NCI-H1092 treated with DMSO at 0.1 percent for 48 hours (cell line): ENCODE measurements at places on chromosomes 3 and 15.

- DNase-seq = no peak
These were observed 17.3 kb upstream of the STAC start for GRCh38 chr3:36362973-36363372.

DNA sequence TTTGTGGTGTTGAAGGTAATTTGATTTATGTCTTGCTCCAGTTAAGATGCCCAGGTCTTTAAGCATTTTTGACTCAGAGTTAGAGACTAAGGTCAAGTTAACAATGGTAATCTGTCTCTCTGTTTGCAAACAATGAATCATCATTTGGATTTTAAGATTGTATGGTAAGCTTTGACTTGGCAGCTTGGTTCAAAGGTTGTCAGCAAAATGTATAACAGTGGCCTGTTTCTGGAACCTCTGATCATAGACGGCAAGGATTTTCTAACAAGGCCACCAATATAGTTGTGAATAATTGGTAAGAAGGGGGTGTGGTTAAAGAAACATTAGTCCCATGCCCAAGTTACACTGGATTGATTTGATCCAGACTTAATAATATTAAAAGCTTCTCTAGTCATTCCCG is 775.2 kb upstream of the GOLIM4 start:
- DNase-seq = no peak

GRCh38 chr3:128455786-128456748 is 10.6 kb downstream of the DNAJB8 start:
- no peak for DNase-seq

GRCh38 chr15:47764666-47765065 is 47.4 kb downstream of the SEMA6D start:
- no peak for DNase-seq

GRCh38 chr3:71156062-71156665 is 427.4 kb downstream of the FOXP1 start:
- no peak for DNase-seq

DNA sequence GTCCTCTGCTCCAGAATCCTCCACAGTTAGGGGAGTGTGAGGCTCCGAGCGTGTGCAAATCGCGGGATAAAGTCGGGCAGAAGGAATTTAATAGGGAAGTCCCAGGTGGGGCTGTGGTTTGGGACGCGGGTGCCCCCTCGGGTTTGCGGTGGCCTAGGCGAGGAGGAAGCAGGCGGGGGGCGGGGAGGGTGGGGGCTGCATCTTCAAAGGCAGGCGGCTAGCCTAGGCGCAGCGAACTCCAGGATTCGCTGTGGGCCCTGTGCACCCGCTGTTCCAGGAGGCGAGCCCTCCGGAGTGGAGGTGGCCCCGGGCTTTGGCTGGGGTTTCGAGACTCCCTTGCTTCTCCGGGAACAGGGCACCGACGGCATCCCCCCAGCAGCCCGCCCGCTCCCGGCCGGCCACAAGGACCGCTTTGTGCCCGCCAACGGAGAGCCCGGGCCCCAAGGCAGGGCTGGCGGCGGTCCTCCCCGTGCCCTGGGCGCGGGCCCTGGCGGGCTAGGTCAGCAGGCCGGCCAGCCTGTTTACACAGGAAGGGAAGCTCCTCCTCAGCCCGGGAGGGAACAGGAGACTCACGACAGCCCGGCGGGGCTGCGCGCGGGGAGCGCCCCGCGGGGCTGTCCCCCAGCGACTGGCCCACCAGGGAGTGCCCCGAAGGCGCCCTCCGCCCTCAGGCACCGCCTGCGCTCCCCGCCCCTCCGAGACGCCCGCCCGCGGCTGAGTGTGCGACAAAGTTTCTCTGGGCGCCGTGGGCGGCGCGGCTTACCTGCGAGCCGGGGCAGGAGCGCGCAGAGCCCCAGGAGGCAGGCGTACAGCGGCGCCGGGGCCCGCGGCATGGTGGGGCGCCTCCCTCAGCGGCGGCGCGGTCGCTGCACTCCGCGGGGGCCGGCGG is 753 bp downstream of the ITGB5 start:
- DNase-seq = no peak

- DNase-seq = peak; percentile 9
These were observed 42.2 kb downstream of the CLDN18 start for GRCh38 chr3:138051947-138052802.

DNA sequence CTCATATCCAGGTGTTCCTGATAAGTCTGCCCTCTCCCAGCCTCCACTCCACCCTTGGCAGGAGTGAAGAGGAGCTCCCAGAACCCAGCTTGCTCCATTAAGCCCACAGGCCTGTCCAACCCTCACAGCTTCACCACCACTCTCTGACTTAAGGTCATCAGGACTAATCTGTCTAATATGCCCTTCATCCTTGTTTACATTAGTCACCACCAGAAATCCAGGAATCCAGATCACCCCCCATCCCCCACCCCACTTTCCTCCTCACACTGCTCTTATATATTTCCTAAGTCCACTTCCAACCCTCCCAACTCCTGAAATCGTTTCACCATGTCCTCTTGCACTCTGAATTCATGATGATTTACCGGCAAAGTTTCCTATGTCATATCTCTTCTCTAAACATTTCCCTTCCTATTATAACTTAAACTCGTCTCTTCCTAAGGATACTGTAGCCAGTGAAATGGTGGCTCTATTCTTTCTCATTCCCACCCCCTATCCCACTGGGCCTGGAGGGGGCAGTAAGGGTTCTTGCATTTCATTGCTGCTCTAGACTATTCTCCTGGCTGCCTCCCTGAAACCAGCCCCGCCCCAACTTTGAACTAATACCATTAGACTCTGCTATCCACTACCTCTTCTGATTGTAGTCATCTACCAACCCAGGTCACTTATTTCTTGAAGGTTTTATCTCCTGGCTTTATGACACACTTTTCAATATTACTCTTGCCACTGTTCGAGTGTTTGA is 43.4 kb downstream of the PPP2R3A start:
- DNase-seq = no peak

DNA sequence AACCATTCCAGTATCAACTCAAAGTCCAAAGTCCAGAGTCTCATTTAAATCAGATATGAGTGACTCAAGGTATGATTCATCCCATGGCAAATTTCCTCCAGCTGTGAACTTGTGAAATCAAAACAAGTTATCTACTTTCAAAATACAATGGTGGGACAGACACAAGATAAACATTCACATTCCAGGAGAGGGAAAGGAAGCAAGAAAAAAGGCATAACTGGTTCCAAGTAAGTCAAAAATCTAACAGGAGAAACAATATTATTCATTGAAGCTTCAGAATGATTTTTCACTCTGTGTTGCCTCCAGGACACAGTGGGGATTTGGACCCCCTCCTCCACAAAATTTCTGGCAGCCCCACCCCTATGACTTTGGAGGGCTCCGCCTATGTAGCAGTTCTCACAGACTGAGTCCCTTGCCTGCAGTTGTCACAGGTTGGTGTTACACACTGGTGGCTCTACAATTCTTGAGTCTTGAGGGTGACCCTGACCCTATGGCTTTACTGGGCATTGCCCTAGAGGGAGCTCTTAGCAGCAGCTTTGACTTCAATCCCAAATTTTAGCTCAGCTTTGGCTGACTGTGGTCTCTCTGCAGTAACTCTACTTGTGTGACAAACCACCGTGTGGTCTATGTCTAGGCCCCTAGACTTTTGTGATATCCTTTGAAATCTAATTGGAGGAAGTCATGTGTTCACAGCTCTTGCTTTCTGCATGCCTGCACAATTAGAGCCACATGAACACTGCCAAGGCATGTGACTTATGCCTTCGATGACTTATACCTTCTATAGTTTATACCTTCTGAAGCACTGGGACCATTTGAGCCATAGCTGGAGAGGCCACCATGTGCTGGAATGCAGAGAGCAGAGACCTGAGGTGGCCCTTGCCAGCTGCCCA is 644.2 kb downstream of the GRM7 start:
- DNase-seq = no peak

- no peak for DNase-seq
These were observed 18.1 kb downstream of the ANXA2 start for GRCh38 chr15:60379525-60380274.

- DNase-seq = no peak
These were observed 53.8 kb downstream of the CDCP1 start for GRCh38 chr3:45092132-45093031.

- DNase-seq = peak; percentile 2
These were observed 188.9 kb upstream of the MEIS2 start for GRCh38 chr15:37289109-37289765.

DNA sequence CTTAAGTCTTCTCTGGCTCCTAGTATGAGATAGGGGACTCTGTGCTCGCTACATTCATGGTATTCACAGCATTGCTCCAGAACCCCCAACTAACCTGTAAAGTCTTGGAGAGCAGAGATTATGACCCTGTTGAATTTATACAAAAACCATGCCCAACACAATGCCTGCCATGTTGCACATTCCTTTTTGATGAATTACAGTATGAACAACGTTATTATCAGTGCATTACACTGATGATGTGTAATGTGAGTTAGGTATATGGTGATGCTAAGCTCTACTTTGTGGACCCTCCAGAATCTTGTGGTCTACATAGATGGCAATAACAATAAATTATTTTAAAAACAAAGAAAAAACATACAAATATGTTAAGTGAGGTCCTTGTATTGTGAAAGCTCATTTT is 64.3 kb downstream of the EOMES start:
- DNase-seq = no peak

DNA sequence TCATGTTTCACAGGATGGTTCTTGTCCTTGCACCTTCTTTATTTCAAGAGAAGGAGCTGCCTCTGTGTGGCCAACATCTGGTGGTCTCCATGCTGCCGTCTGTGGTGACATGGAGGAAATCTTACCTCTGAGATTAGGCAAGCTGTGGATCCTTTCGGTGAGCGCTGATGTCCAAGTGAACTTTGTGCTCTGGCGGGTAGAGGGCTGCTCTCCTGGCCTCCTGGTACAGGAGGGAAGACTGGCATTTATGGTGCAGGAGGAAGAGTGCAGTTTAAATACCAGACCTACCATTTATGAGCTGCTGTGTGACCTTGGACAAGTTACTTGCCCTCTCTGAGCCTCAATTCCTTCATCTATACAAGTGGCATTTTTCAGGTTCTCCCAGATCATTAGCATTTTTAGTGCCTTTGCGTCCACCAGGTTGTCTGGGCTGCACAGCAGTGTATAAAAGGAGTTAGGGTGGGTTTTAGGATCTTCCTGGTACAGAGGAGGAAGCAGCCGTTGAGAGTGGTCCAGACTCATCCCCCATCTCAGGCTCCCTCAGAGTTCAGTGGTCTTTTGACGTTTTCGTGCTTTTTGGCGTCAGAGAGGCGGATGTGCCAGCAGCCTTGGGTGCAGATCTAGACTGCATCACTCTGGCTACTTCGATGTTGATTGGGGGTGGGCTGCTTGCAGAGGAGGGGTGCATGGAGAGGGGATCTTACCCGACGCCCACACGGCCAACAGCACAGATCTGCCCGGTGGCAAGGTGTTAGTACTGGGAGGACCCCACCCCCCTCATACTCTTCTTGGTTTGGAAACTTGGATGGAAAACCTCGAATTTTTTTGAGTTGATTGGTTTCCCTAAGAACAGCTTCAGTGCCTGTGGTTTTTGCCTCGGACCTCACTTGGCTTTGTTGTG is 162.2 kb downstream of the ITPR1 start:
- DNase-seq = no peak

- DNase-seq = no peak
These were observed 167.4 kb downstream of the GAP43 start for GRCh38 chr3:115790759-115791158.

GRCh38 chr15:69094124-69094921 is 66.1 kb upstream of the GLCE start:
- no peak for DNase-seq

GRCh38 chr3:14802381-14802731 is 16.4 kb upstream of the FGD5 start:
- no peak for DNase-seq

DNA sequence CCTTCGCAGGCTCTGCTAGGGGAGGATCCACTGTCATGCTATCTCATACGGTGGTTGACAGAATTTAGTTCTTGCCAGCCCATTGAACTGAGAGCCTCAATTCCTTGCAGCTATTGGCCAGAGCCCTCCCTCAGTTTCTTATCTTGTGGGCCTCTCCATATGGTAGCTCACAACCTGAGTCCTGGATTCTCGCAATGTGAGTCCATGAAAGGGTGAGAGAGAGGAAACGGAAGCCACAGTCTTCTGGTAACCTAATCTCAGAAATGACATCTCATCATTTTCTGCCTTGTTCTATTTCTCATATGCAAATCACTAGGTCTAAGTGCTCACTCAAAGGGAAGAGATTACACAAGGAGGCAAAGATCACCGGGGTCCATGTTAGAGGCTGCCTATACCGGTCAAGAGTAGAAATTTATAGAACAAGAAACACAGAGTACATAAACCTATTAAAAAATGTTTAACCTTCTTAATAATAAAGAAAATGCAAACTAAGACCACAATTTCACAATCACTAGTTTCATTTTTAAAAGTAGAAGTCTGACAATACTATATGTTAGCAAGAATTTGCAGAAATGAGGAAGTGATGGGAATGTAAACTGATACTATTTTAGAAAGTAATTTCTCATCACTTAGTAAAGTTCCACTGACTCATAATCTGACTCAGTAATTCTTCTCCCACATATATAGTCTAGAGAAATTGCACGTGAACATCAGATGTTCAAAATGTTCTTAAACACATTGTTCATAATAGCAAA is 378.4 kb upstream of the AGTR1 start:
- no peak for DNase-seq

DNA sequence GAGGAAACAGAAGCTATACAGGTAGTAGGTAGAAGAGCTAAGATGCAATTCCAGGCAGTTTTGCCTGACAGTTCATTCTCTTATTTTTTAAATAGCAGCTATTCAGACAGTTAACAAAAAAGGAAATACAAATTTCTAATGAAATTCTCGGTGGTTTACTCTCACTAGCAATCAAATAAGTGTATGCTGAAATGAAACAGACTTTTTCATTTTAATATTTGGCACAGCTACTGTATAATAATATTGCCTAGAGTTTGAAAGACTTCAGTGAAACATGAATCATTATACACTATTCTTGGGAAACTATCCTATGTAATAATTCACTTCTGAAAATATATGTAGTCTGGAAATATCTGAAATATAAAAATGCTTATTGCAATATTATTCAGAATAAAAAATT is 463.2 kb upstream of the AGTR1 start:
- no peak for DNase-seq

DNA sequence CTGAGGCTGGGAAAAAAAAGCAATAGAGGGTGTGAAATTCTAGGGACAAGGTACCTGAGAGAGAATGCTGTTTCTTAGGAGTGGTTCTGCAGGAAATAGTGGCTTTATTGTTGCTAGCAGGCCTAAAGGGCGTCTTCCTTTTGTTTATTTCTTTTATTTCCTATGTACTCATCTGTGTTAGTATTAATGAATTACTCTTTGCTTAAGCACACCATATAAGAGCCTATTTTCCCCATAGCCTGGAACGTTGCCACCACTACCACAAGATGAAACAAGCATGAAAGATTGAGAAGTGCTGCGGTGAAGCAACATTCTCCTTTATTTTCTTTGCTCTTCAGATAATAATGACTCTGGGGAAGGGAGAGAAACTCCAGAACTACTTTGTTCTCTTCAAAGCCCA is 21.3 kb upstream of the GOLIM4 start:
- no peak for DNase-seq

GRCh38 chr3:2023959-2024358 is 74.7 kb upstream of the CNTN4 start:
- no peak for DNase-seq

DNA sequence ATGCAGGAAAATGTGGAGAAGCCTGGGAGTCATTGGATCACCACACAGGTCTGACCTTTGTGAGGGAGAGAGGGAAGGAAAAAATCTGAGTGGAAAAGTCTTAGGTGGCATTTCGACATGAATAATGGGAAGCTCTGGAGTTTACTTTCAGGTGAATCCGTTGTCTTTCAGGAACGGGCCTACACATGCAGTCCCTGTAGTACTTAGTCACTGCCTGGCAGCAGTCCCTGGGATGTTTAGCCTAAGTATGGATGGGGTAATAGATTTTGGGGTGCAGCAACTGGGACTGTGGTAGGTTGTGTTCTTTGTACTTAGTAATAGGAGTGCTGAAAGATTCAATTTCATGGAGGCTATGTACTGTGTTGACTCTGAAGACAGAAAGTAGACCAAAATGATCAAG is 227.5 kb upstream of the EPHA3 start:
- DNase-seq = no peak
